Sciatic nerve (tissue), 2 donors: ENCODE measurements at places on chromosomes 11 and 22.

GRCh38 chr22:22920104-22920654, 32.6 kb downstream of the IGLL5 start:
- DNase-seq: no peak

- DNase-seq: no peak
Measured at GRCh38 chr11:112464949-112465348, 204.3 kb upstream of the PLET1 start.

- DNase-seq: no peak
Measured at GRCh38 chr11:118899296-118899688, 15.6 kb downstream of the CXCR5 start.

GRCh38 chr11:57269571-57270021, 32.5 kb upstream of the APLNR start:
- no peak for DNase-seq

DNA sequence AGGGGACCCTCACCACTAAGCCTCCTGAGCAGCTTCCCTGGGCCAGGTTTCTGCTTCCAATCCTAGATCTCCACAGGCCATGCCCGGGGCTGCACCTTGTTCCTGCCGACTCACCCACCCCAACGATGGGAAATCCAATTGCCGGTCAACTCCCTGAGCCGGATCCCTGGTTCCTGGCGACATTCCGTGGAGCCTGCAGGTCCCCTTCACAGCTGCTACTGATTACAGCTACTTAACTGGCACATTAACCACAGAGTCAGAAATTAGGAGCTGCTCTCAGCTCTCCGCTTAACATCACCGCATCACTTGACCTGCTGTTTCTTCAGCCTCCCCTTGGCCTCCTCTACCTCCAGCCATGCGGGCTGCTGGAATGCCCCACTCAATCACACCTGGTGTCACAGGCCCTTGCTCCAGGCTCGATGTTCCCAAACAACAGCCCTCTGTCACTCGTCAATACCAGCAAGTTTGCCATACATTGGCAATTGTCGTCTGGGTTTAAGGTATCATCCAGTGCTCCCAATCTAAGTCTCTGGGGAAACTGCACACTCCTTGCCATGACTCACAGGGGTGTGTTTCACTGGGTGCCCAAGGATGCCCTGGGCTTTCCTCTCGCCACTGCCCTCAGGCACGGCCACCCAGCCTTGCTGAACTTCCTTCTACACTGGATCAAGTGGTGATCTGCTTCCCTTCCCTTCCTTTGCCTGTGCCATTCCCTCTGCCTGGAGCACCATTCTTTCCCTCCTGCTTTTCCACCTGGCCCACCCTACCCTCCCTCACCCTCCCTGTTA, 181.0 kb downstream of the MN1 start:
- DNase-seq: no peak

DNA sequence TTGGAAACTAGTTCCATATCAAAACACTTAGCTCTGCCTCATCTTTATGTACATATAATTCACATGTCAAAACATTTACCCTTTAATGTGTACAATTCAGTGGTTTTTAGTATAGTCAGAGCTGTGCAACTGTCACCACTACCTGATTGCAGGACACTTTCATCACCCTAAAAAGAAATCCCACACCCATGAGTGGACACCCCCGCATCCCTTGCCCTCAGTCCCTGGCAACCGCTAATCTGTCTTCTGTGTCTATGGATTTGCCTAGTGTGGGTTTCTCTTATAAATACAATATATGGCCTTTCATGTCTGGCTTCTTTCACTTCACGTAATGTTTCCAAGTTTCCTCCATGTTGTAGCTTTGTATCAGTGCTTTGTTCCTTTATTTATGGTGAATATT, 8.6 kb upstream of the EMID1 start:
- no peak for DNase-seq

- DNase-seq: no peak
Measured at GRCh38 chr11:28636566-28636965, 528.4 kb downstream of the METTL15 start.

GRCh38 chr11:121740902-121741301, 288.1 kb upstream of the SORL1-AS1 start:
- DNase-seq: no peak
